ENCODE measurements at places on chromosomes 5 and 9. TPM values are rescaled to one million over a fixed set of nuclear protein-coding genes. Genes with fewer than 3 reads are reported as not detected.

Gene ARAP3
- total RNA-seq: 17.6 TPM

Gene ANXA2R
- 4.3 TPM for total RNA-seq

Gene BHMT
- total RNA-seq: 359 TPM

Gene FAM221B
- not detected for total RNA-seq

Gene C5orf52
- total RNA-seq: not detected

Gene RLN2
- 1.3 TPM for total RNA-seq

Gene TRAF1
- 5.2 TPM for total RNA-seq

Gene FOXD4L5
- 0.06 TPM for total RNA-seq

Gene AP3B1
- 44.7 TPM for total RNA-seq

Gene NUTM2F
- total RNA-seq: not detected

Gene GRK6
- total RNA-seq: 23.1 TPM

Gene SPOUT1
- 28.6 TPM for total RNA-seq

Gene RNF208
- total RNA-seq: 4.1 TPM

Gene GABRA1
- total RNA-seq: 0.29 TPM

Gene SHISAL2B
- not detected for total RNA-seq

Gene LHX3
- total RNA-seq: not detected

Gene CCDC183
- 3.1 TPM for total RNA-seq

Gene OTULINL
- total RNA-seq: 9.8 TPM

Gene CKMT2
- 62.2 TPM for total RNA-seq

Gene INSL4
- total RNA-seq: not detected

Gene PCDHA9
- total RNA-seq: 0.58 TPM

Gene TMEM161B
- 30.5 TPM for total RNA-seq

Gene PKD2L2
- 0.53 TPM for total RNA-seq

Gene IFNA13
- total RNA-seq: not detected

Gene TAF11L5
- not detected for total RNA-seq

Gene GHR
- 21.6 TPM for total RNA-seq

Gene MLANA
- total RNA-seq: 0.41 TPM

Gene AJM1
- 1.5 TPM for total RNA-seq

Gene TRIM7
- total RNA-seq: 5.5 TPM

Gene PLAC8L1
- total RNA-seq: not detected

Gene PSAT1
- total RNA-seq: 15.9 TPM

Gene ERMP1
- total RNA-seq: 55.2 TPM

Gene TMEM215
- 0.88 TPM for total RNA-seq

Gene GKAP1
- 6.5 TPM for total RNA-seq

Gene LHX6
- 3.0 TPM for total RNA-seq

Gene ACOT12
- total RNA-seq: 1.3 TPM

Gene ADGRD2
- total RNA-seq: not detected

Gene CD72
- total RNA-seq: 3.3 TPM

Gene ANKH
- 21.5 TPM for total RNA-seq

Gene MAMDC2
- total RNA-seq: 5.7 TPM

Gene PCDHA1
- total RNA-seq: 0.12 TPM

Gene UGT3A1
- total RNA-seq: 34.4 TPM

Gene IFNK
- total RNA-seq: not detected

Gene CD14
- 81.6 TPM for total RNA-seq

Gene GMCL2
- not detected for total RNA-seq

Gene ISL1
- total RNA-seq: not detected

Gene ARHGEF28
- total RNA-seq: 63.9 TPM

Gene MRRF
- total RNA-seq: 34.4 TPM

Gene DBH
- 1.1 TPM for total RNA-seq

Gene MEIKIN
- not detected for total RNA-seq

Gene EIF4E1B
- not detected for total RNA-seq

Gene GRIN1
- 0.47 TPM for total RNA-seq

Gene ROPN1L
- total RNA-seq: 1.1 TPM

Gene MEGF10
- total RNA-seq: 5.7 TPM

Gene SLC36A1
- total RNA-seq: 8.2 TPM

All from metanephros (tissue), 2 donors.